ENCODE measurements at places on chromosomes 5 and 9.

DNA sequence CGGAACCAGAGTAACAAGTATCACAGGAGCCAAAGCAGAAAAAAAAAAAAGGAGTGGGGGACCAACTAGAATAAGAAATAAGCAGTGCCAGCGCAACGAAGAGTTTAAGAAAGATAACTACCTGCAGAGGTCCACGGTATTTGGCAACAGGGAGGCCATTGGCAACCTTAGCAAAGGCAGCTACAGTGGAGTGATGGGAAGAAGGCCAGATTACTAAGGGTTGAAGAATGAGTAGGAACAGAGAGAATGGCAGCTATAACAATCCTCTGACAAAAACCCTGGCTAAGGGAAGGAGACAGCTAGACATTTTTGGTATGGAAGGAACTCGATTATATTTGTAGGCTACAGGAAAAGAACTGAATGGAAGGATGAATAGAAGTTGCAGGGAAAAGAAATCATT, 93.4 kb upstream of the DMAC1 start:
- no peak for DNase-seq

DNA sequence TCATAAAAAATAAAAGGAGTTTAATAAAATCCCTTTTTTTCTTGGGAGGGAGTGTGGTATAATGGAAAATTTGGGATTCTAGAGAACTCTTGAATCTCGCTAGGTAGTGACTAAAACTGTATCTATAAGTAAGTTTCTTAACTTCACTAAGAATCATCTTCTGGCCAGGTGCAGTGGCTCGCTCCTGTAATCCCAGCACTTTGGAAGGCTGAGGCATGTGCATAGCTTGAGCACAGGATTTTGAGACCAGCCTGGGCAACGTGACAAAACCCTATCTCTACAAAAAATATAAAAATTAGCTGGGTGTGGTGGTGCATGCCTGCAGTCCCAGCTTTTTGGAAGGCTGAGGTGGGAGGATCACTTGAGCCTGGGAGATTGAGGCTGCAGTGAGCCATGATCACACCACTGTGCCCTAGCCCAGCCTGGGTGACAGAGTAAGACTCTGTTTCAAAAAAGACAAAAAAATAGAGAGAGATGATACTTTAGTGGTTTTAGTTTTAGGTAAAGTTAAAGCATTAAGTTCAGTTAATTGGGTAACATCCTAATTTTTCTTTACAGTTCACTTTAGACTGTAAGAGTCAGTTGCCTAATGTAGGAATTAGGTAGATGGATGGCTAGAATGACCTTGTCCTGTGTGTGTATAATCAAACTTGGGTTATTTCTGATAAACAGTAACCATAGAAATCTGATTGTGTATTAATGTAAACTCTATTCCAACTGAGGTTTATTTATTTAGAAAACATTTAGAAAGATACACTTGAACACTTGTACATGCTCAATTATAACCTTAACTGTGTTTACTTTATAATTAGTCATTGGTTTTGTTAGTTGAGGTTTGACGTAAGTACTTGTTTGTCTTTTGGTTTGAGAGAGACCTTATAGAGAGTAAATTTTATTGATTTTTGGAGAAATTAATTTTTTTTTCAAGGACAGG, 17.8 kb downstream of the UNC13B start:
- DNase-seq, result no peak

GRCh38 chr5:63170486-63170885, 591.9 kb downstream of the LRRC70 start:
- DNase-seq, result no peak

DNA sequence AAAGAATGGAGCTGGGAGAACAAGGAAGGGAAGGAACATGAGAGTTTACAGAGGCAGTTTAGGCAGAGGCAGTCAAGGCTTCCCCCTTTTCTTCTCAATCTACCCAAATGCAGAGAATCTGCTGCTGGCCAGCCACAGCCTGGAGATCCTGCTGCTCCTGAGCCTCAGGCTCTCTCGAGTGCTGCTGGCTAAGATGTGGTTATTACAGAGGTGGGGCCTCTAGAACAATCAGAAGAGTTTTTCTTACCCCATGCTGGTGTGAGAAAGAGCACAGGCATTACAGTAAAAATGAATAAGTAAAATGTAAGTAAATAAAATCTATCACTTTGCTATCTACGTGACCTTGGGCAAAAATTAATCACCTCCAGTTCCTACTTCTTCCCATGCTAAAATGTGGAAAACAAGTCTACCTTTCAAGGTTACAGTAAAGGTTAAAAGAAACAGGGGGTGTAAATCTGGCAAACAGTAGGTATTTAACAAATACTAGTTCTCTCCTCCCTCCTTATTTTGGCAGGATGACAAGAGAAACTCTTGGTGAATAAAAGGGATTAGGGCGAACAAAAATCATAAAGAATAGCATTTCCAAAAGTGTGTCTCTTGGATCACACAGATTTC, 31.1 kb downstream of the FBXW11 start:
- no peak for DNase-seq

DNA sequence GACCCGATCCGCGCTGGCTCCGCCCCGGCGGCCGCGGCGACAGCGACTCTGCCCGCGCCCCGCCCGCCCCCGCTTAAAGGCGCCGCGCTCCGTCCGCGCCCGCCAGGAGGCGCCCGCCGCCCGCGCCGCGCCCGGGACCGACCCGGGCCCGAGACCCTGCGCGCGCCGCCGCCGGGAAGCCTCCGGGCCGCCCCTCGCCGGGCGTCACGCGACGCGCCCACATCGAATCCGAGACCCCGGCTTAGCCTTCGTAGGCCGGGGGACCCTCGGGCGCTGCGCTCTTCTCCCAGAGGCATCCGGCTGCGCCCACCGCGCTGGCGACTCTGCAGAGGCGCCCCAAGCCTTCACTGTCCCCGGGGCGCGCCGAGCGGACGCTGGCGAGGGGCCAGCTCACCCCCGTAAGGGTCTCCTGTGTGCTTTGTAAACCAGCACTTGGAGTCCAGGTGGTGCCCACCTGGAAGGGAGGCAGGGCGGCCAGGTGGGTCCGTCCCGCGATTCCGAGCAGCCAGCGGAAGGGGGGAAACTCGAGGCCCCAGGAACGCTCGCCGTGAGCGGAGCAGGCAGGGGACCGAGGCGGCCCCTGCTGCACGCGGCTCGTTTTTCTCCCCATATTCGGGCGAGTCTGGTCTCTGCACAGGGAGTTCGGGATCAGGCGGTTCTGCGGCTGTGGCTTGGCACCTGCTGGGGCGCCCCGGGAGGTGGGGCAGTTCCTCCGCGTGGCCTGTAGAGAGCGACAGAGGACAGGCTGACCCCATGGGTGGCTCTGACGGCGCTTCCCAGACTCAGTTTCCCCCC, 423 bp upstream of the ABCA2 start:
- peak; percentile 15 for DNase-seq

GRCh38 chr5:74019923-74020322, 393.9 kb downstream of the ARHGEF28 start:
- DNase-seq, result no peak

GRCh38 chr5:158832096-158832685, 267.5 kb downstream of the EBF1 start:
- DNase-seq, result peak; percentile 36

DNA sequence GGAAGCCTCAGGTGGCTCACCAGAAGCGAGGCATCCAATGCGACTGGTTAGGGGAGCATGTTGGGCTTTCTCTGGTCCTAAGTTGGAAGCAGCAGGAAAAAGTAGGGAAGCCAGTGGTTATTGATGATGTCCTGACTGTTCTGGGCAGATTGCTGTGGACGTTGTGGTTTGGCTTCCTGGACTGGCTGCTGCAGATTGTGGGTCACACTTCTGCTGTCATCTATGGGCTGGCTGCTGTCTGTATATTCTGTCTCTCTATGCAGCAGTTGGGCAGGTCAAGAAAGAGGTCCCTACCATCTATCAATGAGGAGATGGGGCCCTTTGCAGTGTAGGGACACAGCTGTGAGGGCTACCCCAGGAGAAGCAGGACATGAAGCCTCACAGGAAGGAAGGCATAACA, 13.5 kb upstream of the MARCHF6 start:
- DNase-seq, result no peak

DNA sequence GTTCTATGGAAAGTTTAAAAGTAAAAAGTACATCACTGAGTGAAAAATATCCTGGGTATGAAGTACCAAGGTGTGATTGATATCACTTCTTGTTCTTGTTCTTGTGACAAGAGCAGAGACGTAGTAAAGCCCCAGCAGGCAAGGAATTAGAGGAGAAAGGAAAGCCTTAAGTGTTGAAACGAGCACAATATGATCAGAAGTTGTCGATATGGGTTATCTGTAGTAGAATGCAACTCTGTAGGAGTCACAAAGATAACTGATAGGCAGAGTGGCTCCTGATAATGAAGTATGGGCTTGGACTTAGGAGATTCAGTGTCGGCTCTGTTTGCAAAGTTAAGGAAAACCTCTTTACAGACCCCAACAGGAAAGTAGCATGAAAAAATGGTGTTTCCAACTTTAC, 1179.1 kb downstream of the DTWD2 start:
- no peak for DNase-seq

DNA sequence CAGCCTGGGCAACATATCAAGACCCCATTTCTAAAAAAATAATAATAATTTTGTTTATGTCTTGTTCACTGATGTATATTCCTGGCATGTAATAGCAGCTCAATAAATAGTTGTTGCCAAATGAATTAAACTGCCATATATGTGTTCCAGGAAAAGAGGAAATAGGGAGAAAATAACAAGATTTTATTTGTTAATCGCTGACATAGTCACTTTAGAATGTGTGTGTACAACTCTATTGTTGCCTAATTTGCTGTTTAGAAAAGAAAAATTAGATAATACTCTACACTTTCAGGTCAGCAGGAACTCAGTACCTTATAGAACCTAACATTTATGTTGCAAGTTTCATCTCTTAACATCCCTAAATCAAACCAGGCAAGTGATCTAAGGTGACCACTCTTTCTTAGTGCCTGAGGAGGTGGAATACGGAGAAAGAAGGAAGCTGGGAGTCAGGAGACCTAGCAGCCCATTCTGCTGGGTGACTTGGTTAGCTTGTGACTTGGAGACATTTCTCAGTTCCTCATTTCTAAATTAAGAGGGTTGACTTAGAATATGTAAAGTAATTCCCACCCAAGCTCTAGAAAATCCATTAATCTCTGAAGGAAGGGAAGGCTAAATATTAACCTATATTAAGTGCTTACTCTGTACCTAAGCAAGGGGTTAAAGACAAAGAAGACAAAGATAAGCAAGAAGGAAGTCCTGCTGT, 110.3 kb upstream of the IQGAP2 start:
- DNase-seq, result no peak

- DNase-seq, result no peak
Observed at GRCh38 chr5:9553561-9553960, 7.7 kb upstream of the SEMA5A start.

- DNase-seq, result no peak
Observed at GRCh38 chr9:81825846-81826516, 102.2 kb upstream of the SPATA31D4 start.

DNA sequence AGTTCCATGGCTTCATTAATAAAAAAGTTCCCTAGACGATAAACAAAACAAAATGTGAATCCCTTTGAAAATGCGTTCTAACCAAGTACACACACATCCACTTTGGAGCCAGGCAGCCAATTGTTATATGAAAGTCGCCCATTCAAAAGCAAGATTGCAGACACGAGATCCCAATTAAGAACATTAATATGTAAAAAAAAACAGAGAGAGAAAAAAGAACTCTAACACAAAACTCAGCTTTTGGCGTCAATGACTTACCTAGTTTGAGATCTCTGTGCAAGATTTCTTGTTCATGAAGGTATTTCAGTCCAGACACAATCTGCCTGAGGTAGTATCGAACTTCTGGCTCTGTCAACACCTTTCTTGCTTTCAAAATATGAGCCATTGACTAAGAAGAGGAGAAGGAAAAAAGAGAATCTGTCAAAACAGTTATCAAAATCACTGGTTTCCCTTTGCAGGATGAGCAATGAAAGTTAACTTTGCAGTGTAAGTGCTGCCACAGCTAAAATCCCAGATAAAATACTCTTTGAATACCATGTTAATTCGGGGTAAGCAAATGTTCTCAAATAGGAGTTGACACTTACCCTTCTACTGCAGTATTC, 1.6 kb downstream of the PLK2 start:
- no peak for DNase-seq

DNA sequence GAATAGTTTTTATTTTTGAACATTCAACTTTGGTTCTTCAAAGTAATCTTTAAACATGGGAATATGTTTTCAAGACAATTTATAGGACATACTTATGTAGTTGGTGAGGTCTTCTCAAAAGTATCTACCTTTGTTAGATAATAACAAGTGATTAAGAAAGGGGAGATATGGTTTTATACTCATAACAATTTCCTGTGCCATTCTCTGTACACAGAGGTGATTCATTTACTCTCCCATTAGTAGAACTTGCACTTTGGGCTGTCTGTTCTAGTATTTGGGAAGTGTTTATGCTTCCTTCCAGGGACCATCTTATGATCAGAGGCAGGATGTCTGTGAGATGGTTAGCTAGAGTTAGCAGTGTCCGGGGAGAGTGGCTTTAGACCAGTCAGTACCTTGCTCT, 15.2 kb downstream of the LSM11 start:
- DNase-seq, result no peak

DNA sequence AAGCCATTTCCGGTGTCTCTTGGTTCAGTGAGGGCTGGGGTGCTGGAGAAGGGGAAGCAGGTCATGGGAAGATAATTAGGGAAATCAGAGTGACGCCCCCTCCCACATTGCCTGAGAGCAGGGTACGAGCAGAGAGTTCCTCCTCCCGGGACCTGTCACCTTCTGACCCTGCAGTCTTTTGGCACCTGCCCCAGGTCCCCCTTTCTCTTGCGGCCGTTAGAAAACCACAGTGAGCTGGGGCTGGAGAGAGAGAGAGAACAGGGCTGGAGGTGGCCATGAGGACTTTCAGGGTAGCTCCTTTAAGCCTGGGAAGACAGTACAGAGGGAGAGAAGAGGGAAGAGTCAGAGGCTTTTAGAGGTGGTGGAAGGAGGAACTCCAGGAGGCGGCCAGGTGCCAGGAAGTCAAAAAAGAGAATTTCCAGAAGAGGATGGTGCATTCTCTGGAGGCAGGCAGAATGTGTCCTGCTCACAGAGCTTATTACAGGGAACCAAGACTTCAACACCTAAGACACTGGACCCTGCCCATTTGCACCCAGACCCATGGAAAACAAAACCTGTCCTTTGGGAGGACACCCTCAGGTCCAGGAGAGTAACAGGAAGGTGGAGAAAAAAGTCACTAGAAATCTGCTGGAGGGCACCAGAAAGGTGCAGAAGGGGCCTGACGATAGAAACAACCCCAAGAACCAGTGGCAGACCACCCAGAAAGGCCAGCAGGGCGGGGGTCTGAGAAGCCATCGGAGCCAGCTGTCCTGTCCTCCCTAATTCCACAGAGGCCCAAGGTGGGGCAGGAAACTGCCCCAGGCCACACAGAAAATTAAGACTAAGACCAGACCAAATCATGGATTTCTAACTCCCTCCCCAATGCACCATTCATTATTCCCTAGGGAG, 6.5 kb upstream of the ACSL6 start:
- no peak for DNase-seq

DNA sequence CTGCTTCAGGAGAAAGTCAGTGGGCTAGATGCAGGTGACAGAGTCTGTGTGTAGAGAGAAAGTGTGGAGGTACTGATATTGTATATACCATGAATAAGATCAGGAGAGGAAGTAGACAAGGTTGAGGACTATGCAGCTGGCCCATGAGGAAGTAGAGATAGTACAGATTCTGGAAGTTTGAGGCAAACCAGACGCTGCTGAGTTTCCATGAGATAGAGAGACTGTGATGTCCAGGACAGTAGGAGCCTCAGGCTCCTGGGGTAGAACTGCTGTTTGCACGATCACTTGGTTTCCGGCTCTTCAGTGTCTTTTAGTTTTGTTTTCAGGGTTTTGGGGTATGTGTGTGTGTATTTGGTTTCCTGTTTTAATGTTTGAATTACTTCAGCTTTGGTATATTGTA, 13.6 kb downstream of the OTULINL start:
- DNase-seq, result no peak

- no peak for DNase-seq
Observed at GRCh38 chr5:97182571-97183099, 412 bp downstream of the RIOK2 start.

All from stromal cell of bone marrow (primary cell).